ENCODE measurements at places on chromosomes 12 and 14.

GRCh38 chr14:95713596-95714371 lies at the start of gene TCL1A:
TSS of gene TCL1A (minus strand) at chr14:95714125. CDS start at chr14:95714066, 59 bp downstream.
- no peak for DNase-seq
- H3K36me3 ChIP-seq, result no peaks in the 10 kb centered on the region
- H3K4me1 ChIP-seq, result no peaks in the 10 kb centered on the region

DNA sequence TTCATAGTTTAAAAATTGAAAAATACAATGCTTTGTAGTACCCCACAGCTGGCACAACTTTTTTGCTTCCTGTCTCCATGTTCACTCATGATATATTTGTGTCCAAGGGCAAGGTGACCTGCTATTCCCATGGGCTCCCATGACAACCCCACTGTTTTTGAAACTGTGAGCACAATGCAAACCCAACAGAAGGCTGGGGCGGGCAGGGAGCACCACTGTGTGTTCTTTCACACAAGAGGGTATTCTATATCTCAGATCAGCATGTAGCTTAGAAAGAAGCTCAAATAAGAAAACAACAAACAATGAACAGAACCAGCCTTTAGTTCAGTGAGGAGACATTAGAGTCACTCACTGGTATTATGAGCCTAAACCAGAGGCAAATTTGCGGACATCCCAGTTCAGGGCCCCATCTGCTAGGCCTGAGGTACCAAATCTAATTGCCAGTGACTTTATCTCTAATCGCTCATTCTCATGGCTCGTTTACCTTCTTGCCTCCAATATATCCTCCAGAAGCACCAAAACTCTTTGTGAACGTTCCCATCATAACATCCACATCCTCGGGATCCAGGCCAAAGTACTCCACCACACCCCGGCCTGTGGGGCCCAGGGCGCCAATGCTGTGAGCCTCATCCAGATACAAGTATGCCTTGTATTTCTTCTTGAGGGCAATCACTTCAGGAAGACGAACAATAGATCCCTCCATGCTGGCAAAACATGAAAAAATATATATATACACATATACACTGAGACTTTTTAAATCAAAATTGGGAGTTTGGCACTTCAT lies 56.4 kb upstream of the ISM2 start:
- H3K27me3 ChIP-seq, result no peaks in the 10 kb centered on the region
- H3K4me3 ChIP-seq, result no peak overlapping the region
- H3K27ac ChIP-seq, result peak overlapping the region; percentile 63
- no peak for DNase-seq
- H3K36me3 ChIP-seq, result peaks cover 90% of the 10 kb centered on the region
- peaks cover 52% of the 10 kb centered on the region for H3K4me1 ChIP-seq

DNA sequence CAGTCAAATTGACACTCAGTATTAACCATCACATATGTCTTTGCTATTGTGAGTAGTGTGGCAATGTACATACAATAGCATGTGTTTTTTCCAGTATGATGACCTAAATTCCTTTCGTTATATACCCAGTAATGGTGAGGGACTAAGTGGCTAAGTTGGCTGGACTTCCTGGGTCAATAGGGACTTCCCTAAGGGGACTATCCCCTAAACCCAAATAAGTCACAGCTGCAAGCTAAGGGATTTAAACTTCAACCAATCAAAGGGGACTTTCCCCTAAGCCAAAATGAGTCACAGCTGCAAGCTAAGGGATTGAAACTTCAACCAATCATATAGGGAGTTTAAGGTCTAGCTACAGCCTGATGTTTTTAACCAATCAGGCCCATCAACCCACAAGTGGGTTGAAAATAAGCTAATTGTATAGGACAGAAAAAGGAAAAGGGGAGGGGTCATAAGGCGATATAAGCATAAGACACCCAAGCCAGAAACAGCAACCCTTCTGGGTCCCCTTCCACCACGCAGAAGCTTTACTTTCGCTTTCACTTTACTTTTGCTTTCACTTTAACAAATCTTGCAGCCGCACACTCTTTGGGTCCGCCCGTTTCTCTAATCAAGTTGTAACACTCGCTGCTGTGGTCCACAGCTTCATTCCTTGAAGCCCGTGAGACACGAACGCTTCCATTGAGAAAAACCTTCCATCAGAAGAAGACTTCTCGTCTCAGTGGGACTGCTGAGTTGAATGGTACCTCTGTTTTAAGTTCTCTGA lies 404.4 kb downstream of the FLRT2 start:
- peaks cover 10% of the 10 kb centered on the region for H3K4me1 ChIP-seq
- peak; percentile 84 for DNase-seq
- no peaks in the 10 kb centered on the region for H3K36me3 ChIP-seq
- H3K27ac ChIP-seq, result peak overlapping the region; percentile 97

GRCh38 chr12:68225576-68226476 lies at the start of gene IL26:
TSS of gene IL26 (minus strand) at chr12:68225810. CDS start at chr12:68225756, 54 bp downstream.
- no peak within 1 kb of the TSS for H3K27ac ChIP-seq
- peaks cover 5% of the 10 kb centered on the region for H3K4me1 ChIP-seq
- no peak within 1 kb of the TSS for H3K4me3 ChIP-seq
- no peaks in the 10 kb centered on the region for H3K36me3 ChIP-seq
- no peaks in the 10 kb centered on the region for H3K27me3 ChIP-seq

DNA sequence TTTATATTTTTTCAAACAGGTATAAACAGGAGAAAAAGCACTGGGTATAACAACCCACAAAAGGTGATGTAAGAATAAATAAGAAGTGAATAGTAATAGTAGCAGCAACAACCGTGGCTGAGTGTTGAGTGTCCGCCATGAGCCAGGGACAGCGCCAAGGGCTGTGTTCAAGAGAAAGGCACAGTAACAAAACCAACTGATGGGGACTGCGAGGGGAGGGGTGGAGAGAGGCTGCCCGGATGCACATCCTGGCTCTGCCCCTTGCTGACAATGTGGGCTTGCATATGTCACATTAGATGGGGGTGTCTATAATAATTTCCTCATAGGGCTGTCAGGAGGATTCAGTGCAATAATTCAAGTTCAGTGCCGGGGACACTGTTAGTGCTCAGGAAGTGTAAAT lies 912.4 kb downstream of the VRK1 start:
- H3K4me3 ChIP-seq, result no peak overlapping the region
- peaks cover 8% of the 10 kb centered on the region for H3K4me1 ChIP-seq
- no peaks in the 10 kb centered on the region for H3K36me3 ChIP-seq

GRCh38 chr14:65098586-65098985 lies 3.7 kb downstream of the MAX start:
- H3K4me3 ChIP-seq, result peak overlapping the region; percentile 68
- peak; percentile 71 for DNase-seq
- no peaks in the 10 kb centered on the region for H3K27me3 ChIP-seq
- peak overlapping the region; percentile 75 for H3K27ac ChIP-seq
- peaks cover 43% of the 10 kb centered on the region for H3K4me1 ChIP-seq

DNA sequence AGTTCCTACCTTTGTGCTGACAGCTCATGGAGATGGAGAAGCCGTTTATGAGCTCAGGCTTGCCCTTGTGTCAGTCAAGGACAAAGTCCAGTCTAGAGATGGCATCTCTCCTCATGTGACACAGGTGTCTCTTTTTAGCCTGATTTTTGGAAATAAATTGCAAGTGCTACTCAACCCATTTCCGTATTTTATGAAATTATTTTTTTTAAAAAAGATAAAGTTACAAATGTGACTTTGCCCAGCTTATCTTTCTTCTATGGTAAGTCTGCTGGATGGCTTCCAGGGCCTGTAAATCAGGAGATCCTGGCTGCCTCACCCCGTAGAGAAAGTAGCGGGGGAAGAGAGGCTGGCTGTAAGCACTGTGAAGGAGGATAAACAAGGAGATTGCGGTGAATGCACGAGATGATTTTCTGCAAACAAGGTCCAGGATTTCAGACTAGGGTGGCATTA lies 169.7 kb downstream of the MYRFL start:
- no peaks in the 10 kb centered on the region for H3K4me1 ChIP-seq
- no peak overlapping the region for H3K27ac ChIP-seq
- H3K4me3 ChIP-seq, result no peak overlapping the region

DNA sequence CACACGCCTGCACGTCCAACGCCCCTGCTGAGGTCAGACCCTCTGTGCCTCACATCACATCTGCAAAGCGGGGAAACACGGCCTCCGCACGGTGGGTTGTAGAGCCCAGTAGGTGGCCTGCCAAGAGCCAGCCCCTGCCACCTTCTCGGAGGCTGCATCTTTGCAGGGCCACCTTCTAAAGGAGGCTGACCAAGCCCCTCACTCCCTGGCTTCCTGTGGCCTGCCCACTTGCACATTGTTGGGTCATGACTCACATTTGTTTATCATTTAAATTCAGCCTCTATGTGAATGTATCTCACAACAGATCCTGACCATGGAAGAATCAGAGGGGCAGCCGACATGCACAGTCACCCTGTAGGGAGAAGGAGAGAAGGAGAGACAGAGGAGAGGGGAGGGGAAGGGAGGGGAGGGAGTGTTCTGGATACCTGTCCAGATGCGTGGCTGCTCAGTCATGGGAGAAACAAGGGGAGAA lies 319.5 kb upstream of the DIO3 start:
- H3K36me3 ChIP-seq, result no peaks in the 10 kb centered on the region
- H3K4me3 ChIP-seq, result no peak overlapping the region
- peaks cover 2% of the 10 kb centered on the region for H3K27me3 ChIP-seq
